ENCODE measurements at places on chromosomes 4 and X.

- no peak for DNase-seq
These were observed 28.1 kb downstream of the SLC30A9 start for GRCh38 chr4:42018451-42018850.

GRCh38 chrX:80335062-80335830, 85.0 kb upstream of the TENT5D start:
- DNase-seq: no peak

DNA sequence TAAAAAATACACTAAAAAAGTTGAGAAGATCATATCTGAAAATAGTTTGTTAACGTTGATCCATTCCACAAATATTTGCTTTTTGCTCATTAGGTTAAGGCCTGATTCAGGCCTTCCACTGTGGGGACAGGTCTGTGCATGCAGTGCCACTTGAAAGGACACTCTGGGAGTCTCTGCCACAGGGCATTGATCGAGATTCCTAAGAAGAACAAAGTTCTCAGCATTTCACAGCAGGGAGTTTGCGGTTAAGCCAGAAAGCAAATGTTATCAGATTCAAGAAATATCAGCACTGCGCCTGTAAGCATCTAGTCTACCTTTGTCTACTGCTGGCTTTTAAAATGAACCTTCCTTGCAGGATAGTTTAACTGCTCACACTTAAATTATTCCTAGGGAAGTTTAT, 62.2 kb upstream of the TNIP3 start:
- no peak for DNase-seq

GRCh38 chr4:102478186-102478585, 23.0 kb upstream of the NFKB1 start:
- no peak for DNase-seq

- no peak for DNase-seq
These were observed 219.4 kb downstream of the NKX6-1 start for GRCh38 chr4:84279678-84280077.
